ENCODE measurements at places on chromosomes 11 and 22.
A peak's percentile ranks its signal among the peaks of the same experiment; 100 is the strongest.

DNA sequence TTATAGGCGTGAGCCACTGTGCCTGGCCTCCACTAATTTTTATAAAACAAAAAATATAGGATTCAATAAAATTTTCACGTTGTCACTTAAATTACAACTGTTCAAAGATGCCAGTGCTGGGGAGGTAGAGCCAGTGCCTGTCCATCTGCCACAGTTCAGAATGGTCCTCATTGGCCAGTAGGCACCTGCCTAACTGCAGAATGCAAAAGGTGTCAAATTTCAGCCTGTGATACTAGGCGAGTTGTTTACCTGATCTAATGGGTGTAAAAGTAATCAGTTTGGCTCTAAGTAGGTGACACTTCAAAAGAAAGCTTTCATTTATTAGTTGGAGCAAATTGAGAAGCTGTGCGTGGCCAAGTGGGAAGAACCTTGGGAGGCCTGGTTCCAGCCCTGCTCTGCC, 2.4 kb downstream of the SMARCB1 start:
- DNase-seq: no peak

- no peak for DNase-seq
These were observed 125.1 kb downstream of the BCR start for GRCh38 chr22:23305321-23305910.

DNA sequence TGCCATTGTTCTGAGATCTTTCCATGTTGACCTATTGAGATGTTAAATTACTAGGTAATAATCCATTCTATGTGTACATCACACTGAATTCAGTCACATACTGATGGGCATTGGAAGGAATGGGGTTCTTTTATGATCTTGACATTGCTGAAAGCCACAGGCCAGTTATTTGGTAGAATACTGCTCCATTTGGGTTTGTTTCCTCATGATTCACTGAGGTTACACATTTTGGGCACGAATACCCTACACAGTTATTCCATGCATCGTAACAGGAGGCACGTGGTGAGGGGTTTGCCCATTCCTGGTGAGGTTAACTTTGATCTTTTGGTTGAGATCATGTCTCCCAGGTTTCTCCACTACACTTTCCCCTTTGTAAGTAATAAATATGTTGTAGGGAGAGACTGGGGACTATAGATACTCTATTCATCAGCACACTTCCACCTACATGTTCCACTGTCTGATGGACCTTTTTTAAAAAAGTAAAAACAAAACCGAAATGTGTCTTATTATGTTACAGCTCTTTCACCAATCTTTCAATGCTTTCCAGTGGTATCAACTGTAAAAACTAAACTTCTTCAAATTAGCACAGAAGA, 12.0 kb upstream of the FOLR1 start:
- DNase-seq: no peak

GRCh38 chr11:61378713-61379313, 13.6 kb upstream of the TMEM216 start:
- DNase-seq: no peak

DNA sequence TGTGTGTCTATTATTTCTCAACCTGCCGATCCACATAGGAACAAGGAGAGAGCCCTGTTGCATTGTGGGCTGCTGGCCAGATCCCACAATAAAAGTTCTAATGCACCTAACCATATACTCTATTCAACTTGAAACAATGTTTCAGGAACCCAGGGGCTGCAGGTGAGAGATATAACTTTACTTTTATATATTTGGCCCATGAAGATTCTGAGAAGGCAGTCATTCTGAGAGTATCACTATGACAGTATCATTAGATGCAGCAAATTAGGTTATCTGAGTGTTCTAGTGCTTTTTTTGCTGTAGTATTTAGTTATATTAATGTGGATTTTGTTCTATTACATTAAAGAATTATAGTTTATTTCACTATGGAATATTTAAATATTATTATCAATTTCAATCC, 655.1 kb upstream of the ARHGAP42 start:
- no peak for DNase-seq

- no peak for DNase-seq
These were observed 3.8 kb downstream of the INPPL1 start for GRCh38 chr11:72228229-72228843.

DNA sequence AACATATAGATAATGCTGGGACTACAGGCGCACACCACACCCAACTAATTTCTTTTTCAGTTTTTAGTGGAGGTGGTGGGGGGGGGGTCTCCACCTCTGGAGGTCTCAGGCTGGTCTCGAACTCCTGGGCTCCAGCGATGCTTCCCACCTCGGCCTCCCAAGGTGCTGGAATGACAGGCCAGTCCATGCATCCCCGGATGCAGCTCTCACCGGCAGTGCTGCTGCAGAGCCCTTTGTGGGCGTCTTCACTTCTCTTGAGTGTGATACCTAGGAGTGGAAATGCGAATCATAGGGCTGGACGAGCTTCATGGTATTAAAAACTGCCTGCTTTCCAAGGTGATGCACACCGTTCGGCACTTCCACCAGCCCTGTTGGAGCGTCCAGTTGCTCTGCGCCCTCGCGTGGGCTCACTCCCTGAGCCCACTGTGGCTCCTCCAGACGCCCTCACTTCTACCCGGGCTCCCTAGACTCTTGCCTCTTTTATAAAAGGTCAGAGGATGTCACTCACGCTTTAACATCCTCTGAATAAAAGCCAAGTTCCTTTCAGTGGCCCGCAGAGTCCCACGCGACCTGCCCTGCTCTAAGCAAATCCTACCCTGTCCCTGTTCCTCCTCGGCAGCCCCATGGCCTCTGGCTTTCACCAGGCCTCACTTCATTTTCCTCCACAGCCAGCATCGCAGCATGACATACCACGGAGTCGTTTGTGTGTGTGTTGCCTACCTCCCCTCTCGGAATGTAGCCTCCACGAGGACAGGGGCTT, 837 bp upstream of the BID start:
- DNase-seq: no peak

DNA sequence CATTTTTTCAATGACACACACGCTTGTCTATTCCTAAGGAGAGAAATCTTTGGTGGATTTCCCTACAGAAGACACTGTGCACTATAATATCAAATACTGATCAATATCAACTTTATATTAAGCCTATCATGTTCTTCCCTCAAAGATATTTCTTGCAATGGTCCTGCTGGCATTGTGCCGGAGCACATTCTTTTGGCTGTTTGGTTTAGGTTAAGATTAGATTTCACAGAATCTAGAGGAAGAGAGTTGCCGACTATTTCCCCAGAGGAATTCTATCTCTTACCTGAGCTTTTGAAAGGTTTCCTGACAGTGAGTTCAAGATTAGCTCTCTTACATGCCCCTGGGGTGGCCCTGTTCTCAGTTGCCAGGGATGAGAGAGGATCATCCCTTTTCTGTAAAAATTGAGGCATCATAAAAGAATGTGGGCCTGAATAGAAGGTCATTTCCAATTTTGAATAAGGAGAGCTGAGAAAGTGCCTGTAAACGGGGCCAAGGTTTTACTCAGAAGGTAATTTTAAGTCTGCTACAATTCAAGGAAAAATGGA, 180.6 kb upstream of the ARHGAP20 start:
- DNase-seq: no peak

- DNase-seq: no peak
These were observed 152.7 kb upstream of the CCDC179 start for GRCh38 chr11:23012930-23013329.

GRCh38 chr11:34809191-34810106, 106.7 kb downstream of the APIP start:
- peak; percentile 3 for DNase-seq

DNA sequence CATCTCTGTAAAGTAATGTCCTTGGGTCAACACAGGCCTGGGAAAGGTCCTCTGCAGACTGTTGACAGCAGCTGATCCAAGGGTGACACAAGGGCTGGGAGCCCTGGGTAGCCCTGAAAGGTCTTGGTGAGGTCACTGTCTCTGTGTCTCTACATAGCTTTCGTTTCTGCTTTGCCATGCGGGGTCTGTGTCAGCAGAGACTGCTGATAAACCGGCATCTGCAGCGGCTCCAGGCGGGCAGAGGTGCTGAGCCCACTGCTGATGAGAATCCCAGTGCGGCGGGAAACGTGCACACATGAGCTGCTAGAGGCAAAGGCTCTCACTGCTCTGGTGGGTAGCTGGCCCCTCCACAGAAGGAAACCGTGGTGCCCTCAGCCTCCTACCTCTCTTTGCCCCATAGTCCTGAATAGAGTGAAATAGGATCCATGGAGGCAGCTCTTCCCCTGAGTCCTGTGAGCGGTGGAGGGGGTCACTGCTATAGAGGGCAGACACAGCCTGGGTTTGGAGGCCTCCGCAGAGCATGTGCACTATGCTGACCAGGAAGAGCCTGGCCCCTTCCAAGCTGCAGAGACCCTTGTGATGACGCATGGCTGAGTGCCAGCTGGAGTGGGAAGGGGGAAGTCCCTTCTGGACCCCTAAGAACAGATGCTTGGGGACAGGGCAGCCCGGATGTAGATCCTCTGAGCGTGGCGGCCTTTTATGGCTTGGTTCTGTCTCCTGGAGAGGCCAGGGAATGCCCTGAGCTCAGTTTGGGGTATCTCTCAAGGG, 17.8 kb upstream of the ST3GAL4 start:
- DNase-seq: no peak

GRCh38 chr22:47705350-47705749, 942.9 kb downstream of the TBC1D22A start:
- no peak for DNase-seq

- peak; percentile 10 for DNase-seq
These were observed 879 bp downstream of the TMEM121B start for GRCh38 chr22:17120281-17120680.

- DNase-seq: peak; percentile 87
These were observed 14.9 kb downstream of the SLC25A18 start for GRCh38 chr22:17578136-17578754.

DNA sequence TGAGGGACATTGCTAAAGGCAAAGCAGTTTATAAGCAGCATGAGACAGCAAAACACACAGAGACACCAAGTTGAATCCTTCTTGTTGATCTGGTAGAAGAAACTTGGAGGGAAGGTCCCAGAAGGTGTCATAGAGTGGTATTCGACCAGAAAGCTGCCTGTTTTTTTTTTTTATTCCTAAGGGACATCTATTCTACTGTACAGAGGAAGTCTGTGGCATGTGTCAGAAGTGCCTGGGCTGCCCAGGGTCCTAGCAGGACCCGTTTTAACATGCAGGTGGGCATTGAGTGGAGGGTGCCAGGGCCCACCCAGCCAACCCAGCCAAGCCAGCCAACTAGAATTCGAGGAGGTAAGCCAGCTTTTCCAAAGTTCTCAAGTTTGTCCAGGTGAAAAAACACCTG, 68.0 kb upstream of the ATXN10 start:
- DNase-seq: no peak

- DNase-seq: no peak
These were observed 106.9 kb downstream of the SYN3 start for GRCh38 chr22:32951076-32951806.

DNA sequence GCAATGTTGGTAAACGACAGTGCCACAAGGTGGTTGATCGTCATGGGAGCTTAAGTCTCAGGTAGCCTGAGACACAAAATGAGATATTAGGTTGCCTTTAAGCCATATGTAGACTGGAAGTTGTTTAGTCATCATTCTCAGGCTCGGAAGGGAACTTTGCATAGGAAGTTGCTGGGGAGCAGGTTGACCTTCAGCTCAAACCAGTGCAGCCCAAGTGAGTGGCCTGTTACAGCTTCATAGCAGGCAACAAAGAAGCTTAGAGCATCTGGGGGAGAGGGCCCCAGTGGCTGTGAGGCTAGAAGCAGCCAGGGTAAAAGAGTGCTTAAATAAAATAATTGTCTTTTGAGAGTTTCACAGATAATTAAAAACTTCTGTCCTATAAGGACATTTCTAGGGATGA, 404.0 kb downstream of the GUCY1A2 start:
- no peak for DNase-seq

DNA sequence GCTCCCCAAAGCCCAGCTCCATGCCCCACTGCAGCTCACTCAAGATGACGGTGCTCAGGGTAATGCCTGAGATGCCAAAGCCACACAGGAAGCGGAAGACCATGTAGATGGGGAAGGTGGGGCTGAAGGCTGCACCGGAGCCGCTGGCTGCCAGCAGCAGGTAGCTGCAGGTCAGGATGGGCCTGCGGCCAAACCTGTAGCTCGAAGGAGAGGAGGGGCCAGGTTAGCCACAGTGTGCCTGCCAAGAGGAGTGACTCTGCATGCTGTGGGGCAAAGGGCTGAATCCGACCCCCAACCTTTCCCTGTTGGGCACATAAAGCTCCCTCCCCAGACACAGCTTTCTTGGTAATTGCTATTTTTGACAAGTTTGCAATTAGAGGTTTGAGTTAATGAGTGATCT, 14.9 kb upstream of the SLC22A6 start:
- no peak for DNase-seq

GRCh38 chr11:105611572-105612441, 1.9 kb downstream of the GRIA4 start:
- no peak for DNase-seq

GRCh38 chr11:91078221-91078620, 855.4 kb upstream of the CHORDC1 start:
- no peak for DNase-seq

GRCh38 chr11:111417766-111418435, 38.8 kb upstream of the POU2AF1 start:
- DNase-seq: no peak

DNA sequence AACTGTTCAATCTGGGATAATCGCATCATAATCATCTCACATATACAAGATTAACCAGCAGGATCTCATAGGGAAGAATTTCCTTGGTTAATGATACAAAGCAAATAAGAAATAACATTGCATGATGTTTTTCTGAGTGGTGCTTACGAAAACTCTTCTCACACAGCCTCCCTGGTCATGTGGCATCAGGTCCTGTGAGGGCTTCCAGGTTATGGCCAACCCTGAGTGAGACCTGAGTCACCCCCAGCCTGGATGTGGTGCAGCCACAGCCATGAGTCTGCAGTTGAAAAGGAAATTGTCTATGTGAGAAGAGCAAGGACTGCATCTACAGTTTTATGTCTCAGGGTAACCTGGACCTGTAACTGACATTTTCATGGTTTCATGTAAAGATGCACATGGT, 90.5 kb upstream of the XKR3 start:
- no peak for DNase-seq

GRCh38 chr11:116637766-116638165, 135.0 kb downstream of the BUD13 start:
- no peak for DNase-seq

GRCh38 chr11:119678351-119678750, 50.6 kb downstream of the NECTIN1 start:
- DNase-seq: no peak

GRCh38 chr11:125777309-125777708, 1.3 kb downstream of the PATE2 start:
- no peak for DNase-seq

Data from retinal pigment epithelial cell (primary cell).